Urinary bladder (tissue), 4 donors: ENCODE measurements at places on chromosomes 12 and 14. TPM values are rescaled to one million over a fixed set of nuclear protein-coding genes. Genes with fewer than 3 reads are reported as not detected.

- DNase-seq: no peak
These were observed 106.7 kb downstream of the CRADD start for GRCh38 chr12:93783832-93784231.

- no peak for DNase-seq
These were observed 11.7 kb downstream of the KDM2B start for GRCh38 chr12:121568971-121569751.

- DNase-seq: no peak
These were observed 244.2 kb upstream of the CRY1 start for GRCh38 chr12:107337346-107338095.

- DNase-seq: no peak
These were observed 53.3 kb downstream of the BEGAIN start for GRCh38 chr14:100533656-100534485.

The CCDC175 gene
- polyA plus RNA-seq: not detected

The FRMD6 gene
- polyA plus RNA-seq: 34.6 TPM

The KRT2 gene
- not detected for polyA plus RNA-seq
